ENCODE measurements at places on chromosomes 1 and 21. TPM values are rescaled to one million over a fixed set of nuclear protein-coding genes. Genes with fewer than 3 reads are reported as not detected.

- peaks cover 20% of the 10 kb centered on the region for H3K4me1 ChIP-seq
- H3K36me3 ChIP-seq = no peaks in the 10 kb centered on the region
- no peak overlapping the region for H3K4me3 ChIP-seq
- H3K27me3 ChIP-seq = no peaks in the 10 kb centered on the region
- DNase-seq = no peak
Observed at GRCh38 chr1:9417695-9418094, 121.6 kb upstream of the SLC25A33 start.

DNA sequence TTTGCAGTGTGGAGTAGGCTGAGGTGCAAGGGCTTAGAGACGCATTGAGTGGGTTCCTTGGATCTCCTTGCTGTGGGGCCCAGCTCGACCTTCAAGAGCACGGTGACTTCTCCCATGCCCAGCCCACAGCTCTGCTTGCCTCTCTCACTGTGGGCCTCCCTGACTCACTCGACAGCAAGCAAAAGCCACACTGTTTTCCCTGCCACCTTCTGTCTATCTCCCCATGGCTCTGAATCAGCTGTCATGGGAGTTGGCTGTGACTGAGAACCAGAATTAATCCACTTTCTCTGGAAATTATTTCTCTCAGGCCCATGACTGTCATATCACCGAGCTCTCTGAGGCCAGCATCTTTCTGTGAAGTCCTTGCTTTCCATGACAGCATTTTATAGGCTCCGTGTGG is 140.7 kb downstream of the NOS1AP start:
- H3K4me3 ChIP-seq = no peak overlapping the region
- peaks cover 2% of the 10 kb centered on the region for H3K36me3 ChIP-seq
- H3K27me3 ChIP-seq = no peaks in the 10 kb centered on the region

DNA sequence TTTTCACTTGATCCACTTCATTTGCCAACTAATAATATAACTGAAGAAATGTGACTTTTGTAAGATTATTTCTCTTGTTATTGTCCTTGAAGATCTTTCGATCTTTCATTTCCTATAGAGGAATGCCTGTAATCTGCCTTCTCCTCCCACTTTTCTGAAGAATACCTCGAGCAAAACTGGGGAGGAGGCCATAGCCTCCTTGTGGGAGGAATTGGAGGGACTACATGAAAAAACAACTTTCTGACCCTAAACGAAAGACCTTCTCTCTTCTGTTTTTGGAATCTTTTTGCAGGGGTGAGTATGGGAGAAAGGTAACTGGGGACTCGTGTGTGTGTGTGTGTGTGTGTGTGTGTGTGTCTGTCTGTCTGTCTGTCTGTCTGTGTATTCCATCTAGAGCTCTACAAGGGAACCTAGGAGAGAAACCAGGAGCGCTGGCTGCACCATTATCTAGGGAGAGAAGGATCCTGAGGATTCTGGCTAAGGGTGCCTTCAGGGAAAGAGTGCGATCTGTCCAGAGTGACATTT is 32.4 kb upstream of the MAB21L3 start:
- H3K27ac ChIP-seq = no peak overlapping the region
- H3K27me3 ChIP-seq = no peaks in the 10 kb centered on the region
- no peak for DNase-seq
- peaks cover 7% of the 10 kb centered on the region for H3K36me3 ChIP-seq

DNA sequence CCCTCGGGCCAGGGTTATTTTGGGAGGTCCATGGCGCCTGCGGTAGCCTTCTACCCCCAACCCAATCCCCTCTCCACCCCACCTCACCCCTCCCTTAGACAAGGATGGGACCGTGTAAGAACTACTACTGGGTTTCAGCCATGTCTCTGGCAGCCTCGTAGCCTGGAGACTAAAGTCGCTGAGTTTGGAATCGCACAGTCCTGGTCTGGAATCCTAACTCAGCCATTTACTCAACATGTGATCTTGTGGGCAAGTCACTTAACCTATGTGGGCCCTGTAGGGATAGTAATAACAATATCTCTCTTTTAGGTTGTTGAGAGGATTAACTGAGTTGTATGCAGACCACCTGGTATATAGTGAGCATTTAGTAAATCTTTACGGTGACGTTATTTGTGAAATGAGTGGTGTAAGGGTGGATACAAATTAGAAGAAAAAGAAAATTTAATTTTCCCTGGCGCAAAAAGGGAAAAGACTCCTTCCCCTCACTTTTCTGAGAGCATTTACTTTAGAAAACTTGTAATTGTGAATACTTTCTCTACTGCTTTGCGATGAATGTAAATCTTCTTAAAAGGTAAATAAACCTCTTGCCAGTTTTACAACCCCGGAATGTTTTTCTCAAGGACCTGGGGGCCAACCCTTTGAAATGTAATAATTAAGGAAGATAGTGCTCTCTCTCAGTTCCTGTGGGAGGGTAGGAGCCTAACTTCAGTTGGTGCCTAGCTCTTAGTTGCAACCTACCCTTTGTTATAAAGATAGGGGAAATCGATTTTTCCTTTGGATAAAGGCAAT is 615 bp upstream of the MRPS15 start:
- DNase-seq = no peak
- H3K36me3 ChIP-seq = peaks cover 5% of the 10 kb centered on the region
- H3K4me3 ChIP-seq = peak overlapping the region; percentile 100
- H3K27ac ChIP-seq = peak overlapping the region; percentile 99

DNA sequence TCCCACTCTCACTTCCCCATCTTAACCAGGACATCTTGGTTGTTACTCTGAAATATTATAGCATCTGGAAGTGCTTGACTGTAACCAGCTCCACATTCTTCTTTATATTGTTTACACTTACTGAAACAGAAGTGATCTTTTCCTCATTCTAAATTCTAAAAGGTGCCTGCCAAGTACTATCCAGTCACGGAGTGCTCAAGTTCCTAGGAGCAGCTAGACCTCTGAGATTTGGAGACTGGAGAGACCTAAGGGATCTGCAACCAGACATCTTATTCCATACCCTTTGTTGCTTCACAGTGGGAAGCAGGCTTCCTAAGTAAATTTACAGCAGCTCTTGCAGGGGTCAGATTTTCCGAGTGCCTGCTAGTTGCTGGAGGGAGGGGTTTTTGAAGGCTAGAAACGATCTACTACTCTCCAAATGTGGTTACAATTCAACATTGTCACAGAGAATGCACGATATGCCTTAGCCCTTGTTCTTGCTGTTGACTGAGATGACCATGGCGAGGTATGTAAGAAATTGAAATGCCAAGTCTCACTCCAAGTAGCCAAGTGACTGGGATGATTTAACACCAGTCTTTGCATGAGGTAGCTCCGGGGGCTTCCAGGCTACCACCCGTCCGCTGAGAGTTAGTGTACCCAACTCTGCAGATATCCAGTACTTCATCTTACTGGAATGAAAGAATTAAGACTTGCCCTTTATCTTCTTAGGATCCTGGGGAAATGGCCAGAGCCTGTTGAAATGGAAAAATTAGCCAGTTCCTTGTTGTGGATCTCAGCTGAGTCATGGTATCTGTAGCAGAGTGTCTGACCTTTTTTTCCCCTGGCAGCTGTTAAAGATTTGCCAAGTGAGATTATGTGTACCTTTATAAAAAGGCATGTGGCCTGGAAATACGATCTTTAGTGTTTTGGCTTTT is 150.8 kb downstream of the MAST2 start:
- H3K27me3 ChIP-seq = no peaks in the 10 kb centered on the region
- H3K36me3 ChIP-seq = no peaks in the 10 kb centered on the region
- DNase-seq = no peak
- peaks cover 22% of the 10 kb centered on the region for H3K4me1 ChIP-seq
- peak overlapping the region; percentile 84 for H3K27ac ChIP-seq

DNA sequence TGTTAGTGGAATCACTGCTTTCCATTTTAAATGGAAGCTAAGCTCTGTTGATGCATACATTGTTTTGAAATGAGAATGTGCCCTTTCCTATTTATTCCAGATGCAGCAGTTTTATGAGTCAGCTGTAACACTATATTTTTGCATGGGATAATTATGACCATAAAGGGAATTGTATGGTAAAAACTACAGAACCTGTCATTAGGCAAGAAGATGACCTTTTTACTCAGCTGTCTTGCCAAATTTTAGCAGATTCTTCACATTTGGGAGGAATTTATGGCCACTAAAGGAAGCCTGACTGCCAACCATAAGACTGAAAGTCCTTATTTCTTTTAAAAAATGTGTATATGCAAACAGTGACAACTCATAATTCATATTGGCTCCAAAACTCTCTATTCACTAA is 356.3 kb upstream of the PRMT6 start:
- DNase-seq = no peak
- no peaks in the 10 kb centered on the region for H3K27me3 ChIP-seq
- no peaks in the 10 kb centered on the region for H3K4me1 ChIP-seq
- H3K4me3 ChIP-seq = no peak overlapping the region
- H3K27ac ChIP-seq = no peak overlapping the region

- DNase-seq = no peak
- no peaks in the 10 kb centered on the region for H3K27me3 ChIP-seq
- H3K27ac ChIP-seq = no peak overlapping the region
- peak overlapping the region; percentile 83 for H3K4me3 ChIP-seq
Observed at GRCh38 chr1:28887419-28887834, 26.9 kb upstream of the EPB41 start.

GRCh38 chr1:24540051-24540905 is 15.6 kb upstream of the NCMAP start:
- H3K4me1 ChIP-seq = peaks cover 11% of the 10 kb centered on the region
- H3K36me3 ChIP-seq = peaks cover 1% of the 10 kb centered on the region
- no peaks in the 10 kb centered on the region for H3K27me3 ChIP-seq
- no peak for DNase-seq
- no peak overlapping the region for H3K27ac ChIP-seq

- no peaks in the 10 kb centered on the region for H3K27me3 ChIP-seq
- H3K4me3 ChIP-seq = no peak overlapping the region
- H3K36me3 ChIP-seq = no peaks in the 10 kb centered on the region
- H3K4me1 ChIP-seq = peaks cover 14% of the 10 kb centered on the region
- no peak for DNase-seq
Observed at GRCh38 chr21:26491663-26492062, 81.4 kb downstream of the CYYR1 start.

- H3K4me3 ChIP-seq = no peak overlapping the region
- H3K4me1 ChIP-seq = no peaks in the 10 kb centered on the region
Observed at GRCh38 chr1:50110656-50111055, 1.9 kb downstream of the ELAVL4 start.

- H3K36me3 ChIP-seq = no peaks in the 10 kb centered on the region
- H3K4me3 ChIP-seq = peak overlapping the region; percentile 83
- no peaks in the 10 kb centered on the region for H3K27me3 ChIP-seq
- peak overlapping the region; percentile 94 for H3K27ac ChIP-seq
- H3K4me1 ChIP-seq = peaks cover 51% of the 10 kb centered on the region
Observed at GRCh38 chr1:61077676-61078541, 4.5 kb upstream of the NFIA start.

DNA sequence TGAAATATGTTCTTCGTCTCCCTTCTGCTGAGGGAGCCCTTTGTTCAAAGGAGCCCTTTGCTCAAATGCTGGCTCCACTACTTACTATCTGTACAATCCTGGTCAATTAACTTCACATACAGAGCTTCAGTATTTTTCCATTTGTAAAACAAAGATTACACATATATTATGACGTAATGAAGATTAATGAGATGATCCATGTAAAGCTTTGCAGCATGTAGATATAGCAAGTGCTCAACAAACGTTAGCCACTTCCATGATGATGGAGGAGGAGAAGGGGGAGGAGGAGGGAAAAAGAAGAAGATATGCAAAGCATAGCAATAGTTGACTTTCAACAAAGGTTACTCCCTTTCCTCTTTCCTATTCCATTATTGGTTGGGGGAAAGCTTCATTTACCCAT is 10.1 kb upstream of the DDAH1 start:
- peaks cover 38% of the 10 kb centered on the region for H3K4me1 ChIP-seq
- peaks cover 21% of the 10 kb centered on the region for H3K36me3 ChIP-seq
- H3K27me3 ChIP-seq = no peaks in the 10 kb centered on the region
- no peak for DNase-seq
- H3K4me3 ChIP-seq = no peak overlapping the region
- no peak overlapping the region for H3K27ac ChIP-seq

GRCh38 chr1:152112101-152112884 is 3.0 kb downstream of the TCHH start:
- no peak overlapping the region for H3K4me3 ChIP-seq
- H3K27me3 ChIP-seq = peaks cover 11% of the 10 kb centered on the region
- DNase-seq = no peak
- H3K36me3 ChIP-seq = peaks cover 5% of the 10 kb centered on the region
- no peak overlapping the region for H3K27ac ChIP-seq
- no peaks in the 10 kb centered on the region for H3K4me1 ChIP-seq

DNA sequence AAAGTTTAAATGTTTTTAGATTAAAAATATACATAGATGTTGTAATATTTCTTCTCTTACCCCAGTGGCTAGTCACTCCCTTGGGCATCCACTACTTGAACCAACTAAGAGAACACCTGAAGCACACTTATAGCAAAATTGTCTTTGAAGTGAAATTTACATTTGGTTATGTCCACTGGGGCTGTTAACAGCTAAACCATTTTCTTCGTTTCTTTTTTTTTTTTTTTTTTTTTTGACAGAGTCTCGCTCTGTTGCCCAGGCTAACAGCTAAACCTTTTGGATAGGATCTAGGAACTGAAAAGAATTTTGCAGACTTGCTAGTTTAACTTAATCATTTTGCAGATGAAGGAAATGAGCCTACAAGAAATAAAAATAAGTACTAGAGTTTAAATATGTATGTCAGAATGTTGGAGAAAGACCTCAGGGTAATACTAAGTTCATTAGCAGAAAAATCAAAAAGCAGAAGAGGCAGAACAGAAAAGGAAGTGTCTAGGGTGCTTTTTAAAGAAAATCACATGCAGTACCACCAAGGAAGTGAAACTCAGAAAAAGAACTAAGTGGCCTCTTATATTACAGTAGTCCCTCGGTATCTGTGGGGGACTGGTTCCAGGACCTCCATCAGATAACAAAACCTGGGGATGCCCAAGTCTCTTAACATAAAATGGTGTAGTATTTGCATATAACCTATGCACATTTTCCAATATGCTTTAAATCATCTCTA is 11.8 kb downstream of the DRAM2 start:
- H3K27me3 ChIP-seq = no peaks in the 10 kb centered on the region
- H3K4me1 ChIP-seq = no peaks in the 10 kb centered on the region
- H3K4me3 ChIP-seq = no peak overlapping the region
- H3K36me3 ChIP-seq = peaks cover 30% of the 10 kb centered on the region

DNA sequence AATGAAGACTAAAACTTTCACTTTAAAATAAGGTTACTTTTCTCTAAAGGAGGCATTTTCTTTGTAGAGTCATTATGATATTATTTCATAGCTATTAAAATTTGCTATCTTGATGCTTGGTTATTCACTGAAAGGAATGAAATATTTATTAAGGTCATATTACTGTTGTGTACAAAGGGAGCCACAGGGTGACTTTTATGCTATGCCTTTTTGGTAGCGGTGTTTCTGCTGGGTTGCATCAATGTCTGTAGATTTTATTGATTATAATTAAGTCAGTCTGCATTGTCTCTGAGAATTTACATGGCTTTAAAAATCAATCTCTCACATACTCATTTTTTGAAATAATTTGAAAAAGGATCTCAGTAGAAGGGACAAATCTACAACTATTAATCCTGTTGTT is 84.9 kb downstream of the NFIA start:
- DNase-seq = no peak
- H3K27me3 ChIP-seq = no peaks in the 10 kb centered on the region
- H3K4me1 ChIP-seq = peaks cover 68% of the 10 kb centered on the region
- H3K36me3 ChIP-seq = no peaks in the 10 kb centered on the region
- no peak overlapping the region for H3K4me3 ChIP-seq

S100A12 gene
- not detected for total RNA-seq

ATAD3B gene
- 24.3 TPM for total RNA-seq

OR14K1 gene
- total RNA-seq = not detected

E2F2 gene
- total RNA-seq = 4.3 TPM

Data from chondrocyte (in vitro differentiated cells).